Activated CD8-positive, alpha-beta T cell treated with anti-CD3 and anti-CD28 coated beads, Interleukin-2, amount 10 ng/mL, durations not matched to agents 7 days and 5 days (primary cell): ENCODE measurements at places on chromosomes 7 and 10. TPM values are rescaled to one million over a fixed set of nuclear protein-coding genes. Genes with fewer than 3 reads are reported as not detected.

The H2AZ2 gene
- 439 TPM for total RNA-seq

DNA sequence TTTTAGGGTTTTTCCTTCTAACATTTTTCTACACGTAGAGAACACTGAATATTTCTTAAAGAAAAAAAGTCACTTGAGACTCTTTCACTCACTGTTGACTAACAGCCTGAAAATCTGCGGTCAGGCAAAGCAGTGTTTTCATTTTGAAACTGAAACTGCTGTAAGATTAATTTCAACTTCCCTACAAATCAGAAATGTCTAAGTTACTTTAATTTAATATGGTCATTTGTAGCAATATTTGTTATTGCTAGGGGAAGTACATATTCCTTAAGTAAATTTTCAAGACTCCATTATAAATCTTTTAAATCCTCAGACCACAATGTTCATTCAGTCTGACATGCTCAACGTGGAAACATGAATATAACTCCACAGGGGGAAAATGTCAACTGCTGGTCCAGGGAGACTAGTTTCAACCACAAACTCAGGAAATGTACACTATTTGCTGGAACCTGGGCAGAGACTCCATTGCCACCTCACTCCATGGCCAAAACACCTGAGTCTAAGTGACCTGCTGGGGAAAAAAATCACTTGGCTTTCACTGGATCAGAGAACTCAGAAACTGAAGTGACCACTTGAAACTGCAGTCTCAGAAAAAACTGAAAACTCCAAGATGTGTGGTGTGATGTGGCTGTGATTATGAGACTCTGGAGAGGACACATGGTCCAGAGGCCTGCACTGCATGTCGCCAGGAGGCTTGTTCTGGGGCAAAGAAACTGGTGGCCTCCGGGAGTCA is 161.2 kb downstream of the TAX1BP1 start:
- H3K36me3 ChIP-seq: no peaks in the 10 kb centered on the region
- H3K27ac ChIP-seq: peak overlapping the region; percentile 63
- H3K4me3 ChIP-seq: peak overlapping the region; percentile 61

GRCh38 chr7:134866617-134867016 is 87.2 kb downstream of the CALD1 start:
- no peak overlapping the region for H3K4me3 ChIP-seq
- H3K36me3 ChIP-seq: no peaks in the 10 kb centered on the region
- H3K4me1 ChIP-seq: peaks cover 18% of the 10 kb centered on the region
- no peak for DNase-seq
- H3K27me3 ChIP-seq: no peaks in the 10 kb centered on the region
- H3K27ac ChIP-seq: no peak overlapping the region

The SPDYE11 gene
- not detected for total RNA-seq

DNA sequence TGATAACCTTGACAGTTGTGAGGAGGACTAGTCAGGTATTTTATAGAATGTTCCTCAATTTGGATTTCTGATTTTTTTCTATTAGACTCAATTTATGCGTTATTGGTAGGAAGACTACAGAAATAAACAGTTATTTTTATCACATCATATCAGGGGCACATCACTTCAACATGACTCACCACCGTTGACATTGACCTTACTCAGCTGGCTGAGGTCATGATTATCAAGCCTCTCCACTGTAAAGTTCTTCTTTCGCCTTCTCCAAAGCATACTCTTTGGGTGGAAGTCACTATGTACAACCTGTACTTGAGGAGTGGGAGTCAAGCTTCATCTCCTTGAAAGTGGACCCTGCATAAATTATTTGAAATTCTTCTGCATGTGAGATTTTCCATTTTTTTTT is 194.3 kb upstream of the IGFBP3 start:
- H3K4me3 ChIP-seq: no peak overlapping the region
- no peaks in the 10 kb centered on the region for H3K4me1 ChIP-seq
- no peaks in the 10 kb centered on the region for H3K27me3 ChIP-seq
- H3K27ac ChIP-seq: no peak overlapping the region
- no peak for DNase-seq

The MBL2 gene
- not detected for total RNA-seq

DNA sequence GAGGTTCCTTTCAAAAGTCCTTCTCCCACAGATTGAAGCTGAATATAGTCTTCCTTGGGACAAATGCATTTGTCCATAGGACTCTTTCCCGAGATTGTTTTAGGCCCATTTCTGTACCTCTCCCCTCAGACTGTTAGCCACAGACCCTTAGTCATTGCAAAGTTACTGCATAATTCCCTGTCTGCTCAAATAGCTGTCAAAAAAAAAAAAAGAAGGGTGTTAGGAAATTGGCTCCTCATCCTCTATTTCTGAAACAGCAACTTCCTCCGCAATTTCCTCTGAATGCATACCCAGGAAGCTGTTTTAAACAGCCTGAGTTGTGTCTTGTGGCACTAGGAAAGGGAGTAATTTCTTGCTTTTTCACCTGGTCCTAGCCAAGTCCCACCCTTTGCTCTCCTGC is 5.4 kb downstream of the LRRC4 start:
- H3K4me1 ChIP-seq: no peaks in the 10 kb centered on the region
- H3K36me3 ChIP-seq: peaks cover 17% of the 10 kb centered on the region
- H3K4me3 ChIP-seq: no peak overlapping the region
- no peaks in the 10 kb centered on the region for H3K27me3 ChIP-seq
- DNase-seq: no peak

The NPC1L1 gene
- total RNA-seq: not detected

DNA sequence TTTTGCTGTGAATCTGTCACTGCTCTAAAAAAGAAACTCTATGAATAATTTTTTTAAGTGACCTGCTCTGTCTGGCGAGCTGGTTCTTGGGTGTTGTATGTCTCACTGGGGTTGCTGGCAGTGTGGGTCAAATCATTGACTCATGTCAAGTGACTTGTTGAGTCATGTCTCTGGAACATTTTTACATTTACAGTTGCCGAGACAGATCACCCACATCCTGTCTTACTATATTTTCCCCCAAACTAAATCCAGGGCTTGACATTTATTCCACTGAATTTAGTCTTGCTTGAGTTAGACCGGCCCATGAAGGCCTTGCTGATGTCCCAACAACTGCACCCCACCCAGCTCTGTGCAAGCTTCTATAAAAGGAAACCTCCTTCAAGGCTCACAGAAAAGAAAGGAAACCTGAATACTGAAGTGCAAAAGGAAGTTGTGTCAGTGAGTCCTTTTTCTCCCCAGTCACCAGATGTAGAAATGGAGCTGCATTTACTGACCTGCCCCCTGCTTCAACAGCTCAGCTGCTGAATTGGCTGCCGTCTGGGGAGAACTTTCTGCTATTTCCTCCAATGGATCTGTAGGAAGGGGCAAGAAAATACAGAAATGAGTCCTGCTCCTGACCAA is 290.3 kb downstream of the TNS3 start:
- peak; percentile 22 for DNase-seq
- H3K27ac ChIP-seq: no peak overlapping the region
- H3K36me3 ChIP-seq: no peaks in the 10 kb centered on the region
- no peaks in the 10 kb centered on the region for H3K27me3 ChIP-seq

- H3K4me1 ChIP-seq: peaks cover 79% of the 10 kb centered on the region
- no peaks in the 10 kb centered on the region for H3K27me3 ChIP-seq
- H3K36me3 ChIP-seq: peaks cover 55% of the 10 kb centered on the region
- peak overlapping the region; percentile 77 for H3K4me3 ChIP-seq
- H3K27ac ChIP-seq: peak overlapping the region; percentile 100
Measured at GRCh38 chr7:44638611-44639557, 32.5 kb downstream of the OGDH start.

GRCh38 chr10:91800182-91800581 is 2.0 kb downstream of the TNKS2 start:
- no peak overlapping the region for H3K27ac ChIP-seq
- H3K4me3 ChIP-seq: peak overlapping the region; percentile 97
- peaks cover 54% of the 10 kb centered on the region for H3K4me1 ChIP-seq
- H3K36me3 ChIP-seq: peaks cover 44% of the 10 kb centered on the region
- DNase-seq: no peak
